ENCODE measurements at places on chromosomes 2 and 18.
A peak's percentile ranks its signal among the peaks of the same experiment; 100 is the strongest.

- DNase-seq: no peak
Measured at GRCh38 chr2:1991126-1991525, 246.8 kb upstream of the PXDN start.

DNA sequence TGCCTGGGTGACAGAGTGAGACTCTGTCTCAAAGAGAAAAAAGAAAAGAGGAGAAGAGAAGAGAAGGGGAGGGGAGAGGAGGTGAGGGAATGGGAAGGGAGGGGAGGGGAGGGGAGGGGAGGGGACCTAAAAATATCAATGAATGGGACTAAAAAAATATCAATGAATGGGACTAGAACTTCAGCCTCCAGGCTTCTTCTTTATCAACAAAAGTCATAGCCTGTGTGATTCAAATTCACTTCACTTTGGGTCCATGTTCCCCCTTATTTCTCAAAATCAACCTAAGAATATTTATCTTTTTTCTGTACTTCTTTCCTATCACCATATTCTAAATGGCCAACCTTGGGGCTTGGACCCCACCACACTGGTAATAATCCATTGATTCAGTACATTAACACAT lies 92.1 kb upstream of the PIK3C3 start:
- DNase-seq: no peak

- no peak for DNase-seq
Measured at GRCh38 chr2:40169430-40169829, 282.5 kb downstream of the SLC8A1 start.

DNA sequence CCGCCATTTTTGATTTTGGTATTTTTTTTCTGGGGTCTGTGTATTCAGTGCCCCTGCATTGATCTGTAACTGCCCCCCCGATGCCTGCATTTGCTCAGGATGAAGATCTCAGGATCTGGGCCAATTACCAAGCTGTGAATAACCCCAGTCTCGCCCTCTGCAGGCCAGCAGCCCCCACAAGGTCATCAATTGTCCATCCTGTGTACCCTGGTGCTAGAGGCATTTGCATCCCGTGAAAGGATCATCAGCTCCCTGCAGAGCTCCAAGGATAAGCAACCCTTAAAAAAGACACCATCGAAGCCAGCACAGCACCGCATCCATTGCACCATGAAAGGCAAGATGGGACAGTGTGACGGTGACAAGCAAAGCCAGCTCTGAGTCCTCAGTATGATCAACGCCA lies 154.1 kb upstream of the KLHL29 start:
- DNase-seq: no peak

GRCh38 chr2:136363470-136363869 lies 245.5 kb upstream of the CXCR4 start:
- no peak for DNase-seq

GRCh38 chr2:15303874-15304273 lies 257.3 kb downstream of the NBAS start:
- no peak for DNase-seq

GRCh38 chr18:58695772-58696171 lies 24.5 kb downstream of the MALT1 start:
- DNase-seq: no peak

DNA sequence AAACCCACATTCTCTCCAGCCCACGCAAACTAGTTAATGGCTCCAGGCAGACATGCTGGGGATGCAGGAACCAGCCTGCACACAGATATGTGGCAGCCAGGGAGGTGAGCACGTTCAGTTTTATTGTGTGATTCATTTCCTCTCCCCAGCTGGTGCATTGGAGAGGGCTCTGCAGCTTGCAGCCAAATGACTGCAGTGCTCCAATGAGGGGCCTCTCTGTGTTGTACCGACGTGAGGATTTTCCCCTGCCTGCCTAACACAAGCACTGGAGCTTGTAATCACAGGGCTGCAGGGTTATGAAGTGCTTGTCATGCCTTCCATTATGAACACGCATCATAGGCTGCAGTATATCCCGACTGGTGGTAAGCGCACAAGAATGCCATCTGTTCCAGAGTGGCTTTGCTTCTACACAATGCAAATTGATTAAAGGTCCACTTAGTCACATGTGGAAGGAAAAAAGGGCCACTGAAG lies 92.3 kb upstream of the THUMPD2 start:
- peak; percentile 44 for DNase-seq

DNA sequence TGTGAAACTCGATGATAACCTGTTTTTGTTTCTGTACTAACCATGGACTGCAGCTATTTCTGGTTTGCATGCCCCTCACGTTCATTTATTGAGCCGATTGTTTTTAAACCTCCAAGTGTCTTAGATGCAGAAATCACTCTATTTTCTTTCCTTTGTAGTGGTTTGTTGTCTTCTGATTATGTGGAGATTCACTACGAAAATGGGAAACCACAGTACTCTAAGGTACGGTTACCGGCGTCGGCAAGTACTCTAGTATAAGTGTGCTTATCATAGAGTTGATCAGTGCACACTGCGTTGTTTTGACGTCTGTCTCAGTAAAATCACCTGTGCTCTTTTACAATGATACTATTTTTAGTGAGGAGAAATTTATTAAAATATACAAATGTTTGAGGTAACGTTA lies 87.4 kb downstream of the ADAM23 start:
- no peak for DNase-seq

DNA sequence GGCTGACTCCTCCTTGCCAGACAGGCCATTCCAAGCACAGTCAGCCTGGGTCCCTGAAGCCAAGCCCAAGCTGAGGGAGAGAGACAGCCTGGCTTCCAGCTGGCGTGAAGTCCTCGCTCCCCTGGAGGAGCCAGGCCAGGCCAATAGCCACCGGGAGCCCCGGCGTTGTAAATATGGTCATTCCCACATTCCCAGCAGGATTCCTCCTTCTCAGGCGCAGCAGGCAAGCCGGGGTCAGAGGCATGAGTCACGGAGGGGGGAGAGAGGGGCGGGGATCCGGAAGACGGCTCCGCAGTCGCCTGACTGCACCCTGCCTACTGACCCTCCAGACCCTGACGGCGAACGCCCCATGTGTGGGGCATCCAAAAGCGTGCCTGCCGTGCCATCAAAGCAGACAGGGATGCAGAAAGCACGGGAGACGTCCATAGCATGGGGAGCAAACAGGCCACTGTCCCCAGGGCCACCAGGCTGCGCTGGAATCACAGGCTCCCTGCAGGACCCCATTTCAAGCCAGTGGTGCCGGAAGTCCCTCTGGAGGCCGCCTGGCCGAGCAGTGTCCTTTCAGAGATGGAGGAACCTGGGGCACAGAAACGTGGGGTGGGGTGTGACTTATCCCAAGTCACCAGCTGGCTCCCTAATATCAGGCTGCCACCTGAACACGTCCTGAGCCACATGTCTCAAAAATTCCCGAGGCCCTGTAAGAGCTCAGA lies 48.2 kb downstream of the TWIST2 start:
- no peak for DNase-seq

DNA sequence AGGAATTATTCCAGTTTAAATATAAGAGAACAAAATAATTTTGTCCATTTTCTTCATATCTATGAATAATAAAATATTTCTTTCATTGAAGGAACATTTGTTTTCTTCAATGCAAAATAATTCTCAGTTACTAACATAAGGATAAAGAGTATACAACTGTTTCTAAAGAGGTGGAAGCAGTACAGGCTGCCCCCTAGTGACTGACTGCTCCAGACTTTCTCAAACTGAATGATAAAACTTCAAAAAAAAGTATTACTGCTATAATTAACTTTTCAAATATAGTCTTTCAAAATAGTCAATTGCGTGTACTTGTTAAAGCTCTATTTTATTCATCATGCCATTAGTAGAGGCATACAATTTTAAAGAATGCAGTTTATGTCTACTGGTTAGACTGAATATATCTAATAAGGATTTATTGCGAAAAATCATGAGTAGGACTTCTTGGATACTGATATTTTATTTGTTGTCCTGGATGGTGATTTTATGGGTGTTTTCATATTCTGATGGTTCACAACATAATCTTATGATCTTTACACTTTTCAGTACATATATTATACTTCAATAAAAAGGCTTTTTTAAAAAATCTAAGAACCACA lies 100.1 kb downstream of the WDPCP start:
- DNase-seq: no peak

DNA sequence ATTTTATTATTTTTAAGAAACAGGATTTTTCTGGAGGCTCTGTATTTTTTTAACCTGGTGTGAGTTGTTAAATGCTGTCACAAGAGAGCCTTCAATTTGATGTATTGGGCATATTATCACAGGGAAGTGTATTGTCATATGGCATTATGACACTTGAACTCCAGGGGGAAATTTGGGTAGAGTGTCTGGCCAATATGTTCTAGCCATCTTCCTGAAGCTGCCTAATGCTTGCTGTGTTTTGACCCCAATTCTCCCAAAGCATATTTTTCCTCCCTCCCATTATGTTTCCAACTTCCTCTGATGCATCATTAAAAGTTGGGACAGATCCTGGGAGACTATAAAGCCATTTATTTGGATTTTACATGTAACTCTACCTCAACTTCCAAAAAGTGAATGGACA lies 214.1 kb upstream of the SESTD1 start:
- DNase-seq: no peak

- no peak for DNase-seq
Measured at GRCh38 chr2:68388358-68388757, 23.3 kb downstream of the PLEK start.

DNA sequence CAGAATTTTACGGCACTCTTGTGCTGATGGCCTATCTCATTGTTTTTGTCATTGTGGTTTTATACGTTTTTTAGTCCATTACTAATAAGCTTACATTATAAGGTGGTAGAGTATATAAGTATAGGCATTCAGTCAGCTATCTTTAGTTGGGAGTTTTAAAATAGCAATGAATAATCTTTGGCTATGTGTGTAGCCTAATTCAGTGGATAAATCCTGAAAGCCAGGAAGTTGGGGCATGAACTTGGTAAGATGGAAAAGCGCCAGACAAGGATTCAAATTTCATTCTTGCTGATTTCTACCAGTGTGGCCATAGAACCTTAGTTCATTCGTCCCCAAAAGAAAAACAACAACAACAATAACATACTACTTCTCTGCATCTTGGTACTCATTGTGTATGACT lies 31.2 kb downstream of the EPC2 start:
- no peak for DNase-seq

GRCh38 chr2:854460-854859 lies 96.2 kb upstream of the SNTG2 start:
- DNase-seq: peak; percentile 62

DNA sequence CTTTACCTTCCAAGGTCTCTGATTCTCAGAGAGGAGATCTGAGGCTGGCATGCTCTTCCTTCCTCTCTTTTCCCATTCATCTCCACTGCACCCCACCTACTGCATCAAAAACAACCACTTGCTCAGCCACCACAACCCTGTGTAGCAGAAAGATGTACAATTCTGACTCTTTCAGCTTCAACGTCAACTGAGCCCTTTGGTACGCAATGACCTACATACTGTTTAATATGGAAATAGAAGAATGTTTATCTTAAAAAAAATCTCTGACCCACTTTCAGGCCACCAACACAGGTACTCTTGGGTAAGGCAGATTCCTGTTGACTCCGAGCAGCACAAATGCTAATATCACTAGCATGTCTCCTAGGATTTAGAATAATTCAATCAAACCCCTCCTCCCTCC lies 76.2 kb upstream of the AFF3 start:
- no peak for DNase-seq

DNA sequence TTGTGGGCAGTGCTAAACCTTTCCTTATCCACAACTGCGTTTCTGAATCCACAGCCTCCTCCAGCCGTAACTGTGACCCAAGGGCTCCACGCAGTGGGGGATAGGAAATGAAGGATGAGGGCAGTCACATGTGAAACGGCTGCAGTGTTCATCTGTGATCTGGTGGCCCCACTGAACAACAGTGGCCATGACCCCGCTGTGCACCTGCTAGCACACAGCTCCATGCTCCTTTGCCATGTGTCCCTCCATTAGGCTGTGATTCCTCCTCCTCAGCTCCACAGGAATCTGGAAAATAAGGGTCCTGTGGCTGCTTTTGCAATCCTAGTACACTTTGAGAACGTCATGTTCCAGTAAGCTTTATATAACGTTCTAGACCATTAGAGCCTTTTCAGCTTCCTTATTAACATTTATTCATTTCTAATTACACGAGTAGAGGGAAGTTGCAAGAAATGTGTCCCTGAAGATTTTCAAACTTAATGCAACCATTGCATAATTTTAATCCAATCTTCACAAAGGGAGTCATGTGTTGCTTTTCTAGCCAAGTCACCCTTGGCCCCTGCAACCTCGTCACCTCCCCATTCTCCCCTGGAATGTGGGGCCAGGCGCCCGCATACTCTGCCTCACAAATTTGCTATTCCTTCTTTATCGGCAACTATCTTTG lies 7.1 kb upstream of the NAPG start:
- no peak for DNase-seq
